Heart right ventricle (tissue), 16 donors: ENCODE measurements at places on chromosomes 2 and 18. TPM values are rescaled to one million over a fixed set of nuclear protein-coding genes. Genes with fewer than 3 reads are reported as not detected.

GRCh38 chr2:27587025-27587424, 4.2 kb downstream of the ZNF512 start:
- no peak overlapping the region for H3K27ac ChIP-seq
- no peaks in the 10 kb centered on the region for H3K36me3 ChIP-seq

Gene DUSP2
- total RNA-seq, result 4.0 TPM

- no peaks in the 10 kb centered on the region for H3K27me3 ChIP-seq
- no peaks in the 10 kb centered on the region for H3K36me3 ChIP-seq
Measured at GRCh38 chr2:180368881-180369280, 361.8 kb upstream of the CWC22 start.

Gene INSIG2
- 13.2 TPM for total RNA-seq

Gene LINC00305
- total RNA-seq, result not detected

Gene POTEE
- total RNA-seq, result not detected

Gene INPP5D
- 2.9 TPM for total RNA-seq

Gene IL37
- total RNA-seq, result not detected

Gene RFTN2
- total RNA-seq, result 1.2 TPM

Gene ABI2
- total RNA-seq, result 45.5 TPM

DNA sequence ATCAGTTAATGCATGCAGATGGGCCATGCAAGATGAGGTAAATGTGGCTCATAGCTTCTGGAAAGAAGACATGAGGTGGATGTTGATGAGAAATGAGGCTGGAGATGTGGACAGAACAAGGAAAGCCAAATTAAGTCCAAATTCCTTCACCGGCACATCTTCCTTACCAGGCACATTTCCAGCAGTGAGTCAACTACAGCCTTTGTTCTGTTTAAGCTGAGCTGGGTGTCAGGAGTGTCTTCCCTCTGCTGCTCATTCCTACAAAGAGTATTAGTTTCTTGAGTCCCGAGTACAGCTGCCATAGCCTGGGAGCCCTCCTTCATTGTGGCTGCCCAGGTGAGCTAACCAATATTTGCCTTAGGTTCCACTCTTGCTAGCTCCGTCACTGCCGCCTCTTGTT, 945.0 kb downstream of the SLC4A3 start:
- H3K4me3 ChIP-seq, result no peak overlapping the region
- no peak for DNase-seq
- H3K36me3 ChIP-seq, result no peaks in the 10 kb centered on the region
- no peaks in the 10 kb centered on the region for H3K27me3 ChIP-seq
- H3K27ac ChIP-seq, result no peak overlapping the region
- H3K4me1 ChIP-seq, result no peaks in the 10 kb centered on the region

DNA sequence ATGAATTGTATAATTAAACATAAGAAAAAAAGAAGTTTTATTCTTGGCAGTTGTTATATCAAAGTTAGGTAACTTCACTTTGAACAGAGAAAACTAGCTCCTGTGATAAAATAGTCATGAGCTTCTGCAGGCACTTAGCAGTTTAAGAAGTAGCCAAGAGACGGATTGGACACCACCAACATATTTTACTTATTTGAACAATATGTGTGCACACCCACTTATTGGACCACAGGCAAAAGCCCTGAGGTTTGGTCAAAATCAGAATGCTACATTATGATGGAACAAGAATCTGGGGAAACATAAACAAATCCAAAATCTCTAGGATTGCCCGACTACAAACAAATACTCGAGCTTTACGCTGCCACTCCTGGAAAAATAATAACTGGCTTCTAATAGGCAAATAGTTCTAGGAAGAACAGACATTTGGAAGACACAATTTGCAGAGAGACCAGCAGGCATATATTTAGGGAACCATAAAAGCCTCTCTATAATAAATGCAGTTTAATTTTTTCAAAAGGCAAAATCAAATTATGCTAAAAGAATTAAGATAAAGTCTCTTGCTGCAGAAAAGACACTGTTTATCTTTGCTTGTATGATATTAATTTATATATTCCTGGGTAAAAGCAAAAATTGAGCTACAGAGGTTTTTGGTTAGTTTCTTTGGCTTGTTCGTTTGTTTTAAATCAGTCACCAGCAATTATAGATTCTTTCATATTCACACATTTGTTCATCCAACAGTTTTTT, 117.9 kb downstream of the CDC42EP3 start:
- no peaks in the 10 kb centered on the region for H3K36me3 ChIP-seq
- no peaks in the 10 kb centered on the region for H3K27me3 ChIP-seq
- H3K4me1 ChIP-seq, result peaks cover 32% of the 10 kb centered on the region
- no peak for DNase-seq

Gene PLEK
- total RNA-seq, result 46.3 TPM

Gene MC5R
- total RNA-seq, result not detected

DNA sequence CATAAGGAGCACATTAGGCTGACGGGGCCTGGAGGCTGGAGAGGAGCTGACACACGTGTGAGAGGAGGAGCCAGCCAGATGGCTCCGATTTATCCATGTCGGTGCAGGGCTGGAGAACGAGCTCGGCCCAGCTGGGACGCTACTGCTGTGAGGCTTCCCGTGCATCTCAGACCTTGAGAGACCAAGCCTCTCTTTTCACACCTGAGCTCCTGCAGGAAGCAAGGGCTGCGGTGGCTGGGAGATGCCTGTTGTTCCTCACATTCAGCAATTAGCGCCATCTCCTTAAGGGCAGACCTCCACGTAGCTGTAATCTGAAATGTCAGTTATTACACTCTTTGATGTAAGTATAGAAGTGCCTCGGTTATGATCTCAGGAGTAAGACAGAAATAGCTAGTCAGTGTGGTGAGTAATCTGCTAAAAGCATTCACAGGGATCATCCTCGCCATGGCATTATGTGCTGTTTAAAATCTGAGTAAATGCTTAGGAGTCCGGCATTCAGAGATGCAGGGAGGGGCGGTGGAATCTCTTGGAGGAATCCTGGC, 107.9 kb downstream of the PRKCE start:
- H3K27me3 ChIP-seq, result no peaks in the 10 kb centered on the region
- H3K4me3 ChIP-seq, result no peak overlapping the region
- no peaks in the 10 kb centered on the region for H3K36me3 ChIP-seq
- H3K4me1 ChIP-seq, result peaks cover 8% of the 10 kb centered on the region
- peak overlapping the region; percentile 74 for H3K27ac ChIP-seq

GRCh38 chr2:48016225-48017019, 110.1 kb upstream of the FBXO11 start:
- no peak for DNase-seq
- H3K27ac ChIP-seq, result no peak overlapping the region
- no peaks in the 10 kb centered on the region for H3K27me3 ChIP-seq
- H3K36me3 ChIP-seq, result no peaks in the 10 kb centered on the region

GRCh38 chr2:164574931-164575330, 46.4 kb downstream of the GRB14 start:
- peaks cover under 1% of the 10 kb centered on the region for H3K4me1 ChIP-seq
- H3K27me3 ChIP-seq, result no peaks in the 10 kb centered on the region
- DNase-seq, result no peak
- H3K36me3 ChIP-seq, result no peaks in the 10 kb centered on the region

GRCh38 chr2:7513834-7514233, 596.6 kb downstream of the RNF144A start:
- no peak overlapping the region for H3K4me3 ChIP-seq
- no peak for DNase-seq
- H3K27me3 ChIP-seq, result no peaks in the 10 kb centered on the region
- no peak overlapping the region for H3K27ac ChIP-seq

GRCh38 chr2:15238028-15238427, 323.1 kb downstream of the NBAS start:
- H3K27me3 ChIP-seq, result no peaks in the 10 kb centered on the region
- no peaks in the 10 kb centered on the region for H3K4me1 ChIP-seq
- H3K36me3 ChIP-seq, result peaks cover 35% of the 10 kb centered on the region
- no peak overlapping the region for H3K4me3 ChIP-seq
- no peak for DNase-seq
- H3K27ac ChIP-seq, result no peak overlapping the region

GRCh38 chr2:160913323-160913722, 246.9 kb upstream of the TANK start:
- H3K27ac ChIP-seq, result no peak overlapping the region
- no peaks in the 10 kb centered on the region for H3K27me3 ChIP-seq
- H3K4me3 ChIP-seq, result no peak overlapping the region
- no peaks in the 10 kb centered on the region for H3K36me3 ChIP-seq
- peaks cover 16% of the 10 kb centered on the region for H3K4me1 ChIP-seq
- DNase-seq, result no peak

Gene MARCO
- 20.0 TPM for total RNA-seq

- peaks cover 20% of the 10 kb centered on the region for H3K27me3 ChIP-seq
- peak overlapping the region; percentile 63 for H3K4me3 ChIP-seq
- peak; percentile 40 for DNase-seq
- H3K27ac ChIP-seq, result peak overlapping the region; percentile 95
- H3K4me1 ChIP-seq, result peaks cover 49% of the 10 kb centered on the region
Measured at GRCh38 chr2:202034249-202035088, 814 bp downstream of the FZD7 start.

Gene UGT1A8
- not detected for total RNA-seq

GRCh38 chr2:200743042-200743676, 68.6 kb upstream of the BZW1 start:
- H3K4me3 ChIP-seq, result no peak overlapping the region
- H3K4me1 ChIP-seq, result peaks cover 34% of the 10 kb centered on the region
- no peak for DNase-seq
- H3K27ac ChIP-seq, result peak overlapping the region; percentile 73
- no peaks in the 10 kb centered on the region for H3K36me3 ChIP-seq
- H3K27me3 ChIP-seq, result no peaks in the 10 kb centered on the region

DNA sequence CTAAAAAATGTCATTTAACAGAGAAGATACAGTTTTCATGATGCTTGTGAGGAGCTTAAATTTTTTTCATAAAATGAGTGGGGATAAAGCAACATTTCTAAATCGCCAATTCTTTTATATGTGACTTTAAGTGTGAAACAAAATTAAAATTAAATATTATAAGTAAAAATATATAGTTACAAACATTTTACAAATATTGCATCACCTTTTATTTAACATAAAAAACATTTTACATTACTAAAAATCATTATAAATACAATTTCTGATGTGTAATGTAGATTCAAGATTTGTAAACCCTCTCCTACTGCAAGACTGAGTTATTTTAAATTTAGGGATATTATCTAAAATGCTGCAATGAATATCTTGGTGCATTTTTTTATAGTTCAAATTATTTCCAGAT, 44.4 kb upstream of the GATA6 start:
- H3K4me3 ChIP-seq, result no peak overlapping the region
- H3K36me3 ChIP-seq, result no peaks in the 10 kb centered on the region
- H3K27ac ChIP-seq, result no peak overlapping the region
- H3K4me1 ChIP-seq, result no peaks in the 10 kb centered on the region
- no peaks in the 10 kb centered on the region for H3K27me3 ChIP-seq

Gene SLC23A3
- total RNA-seq, result 0.30 TPM

- H3K4me1 ChIP-seq, result peaks cover 9% of the 10 kb centered on the region
- no peak overlapping the region for H3K27ac ChIP-seq
- H3K36me3 ChIP-seq, result no peaks in the 10 kb centered on the region
Measured at GRCh38 chr2:99485824-99486223, 4.0 kb downstream of the REV1 start.

Gene LIMS2
- 166 TPM for total RNA-seq

GRCh38 chr18:79620576-79621165, 58.9 kb upstream of the CTDP1 start:
- H3K27me3 ChIP-seq, result peaks cover 14% of the 10 kb centered on the region
- no peak for DNase-seq
- no peaks in the 10 kb centered on the region for H3K4me1 ChIP-seq
- H3K4me3 ChIP-seq, result no peak overlapping the region
- no peaks in the 10 kb centered on the region for H3K36me3 ChIP-seq

Gene PLB1
- 0.34 TPM for total RNA-seq

GRCh38 chr2:230891509-230891908, 26.8 kb downstream of the ITM2C start:
- H3K36me3 ChIP-seq, result no peaks in the 10 kb centered on the region
- no peak overlapping the region for H3K4me3 ChIP-seq
- no peak for DNase-seq
- peaks cover 14% of the 10 kb centered on the region for H3K27me3 ChIP-seq

Gene POTEF
- not detected for total RNA-seq

DNA sequence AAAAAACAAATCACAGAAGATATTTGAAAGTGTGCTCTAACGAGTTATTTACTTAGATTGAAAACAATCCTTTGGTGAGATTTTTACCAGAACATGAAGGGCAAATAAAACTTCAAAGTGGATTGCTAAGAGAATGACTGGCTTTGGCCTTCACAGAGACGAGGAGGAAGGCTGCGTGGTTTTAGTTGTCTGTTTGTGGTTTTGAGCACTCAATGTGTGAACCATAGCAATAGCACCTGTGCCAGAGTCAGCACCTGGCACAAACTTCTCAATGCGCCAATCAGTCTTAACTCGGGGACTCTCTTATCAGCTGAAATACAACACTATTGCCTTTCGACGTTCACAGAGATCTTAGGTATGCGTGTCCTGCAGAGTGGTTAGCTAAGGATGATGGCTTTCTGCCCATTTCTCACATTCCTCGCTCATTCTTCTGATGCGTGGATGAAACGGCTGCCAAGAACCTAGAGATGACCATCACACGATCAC, 70.0 kb downstream of the MBP start:
- peaks cover 6% of the 10 kb centered on the region for H3K4me1 ChIP-seq
- no peak overlapping the region for H3K27ac ChIP-seq
- no peak overlapping the region for H3K4me3 ChIP-seq
- H3K36me3 ChIP-seq, result no peaks in the 10 kb centered on the region
- no peaks in the 10 kb centered on the region for H3K27me3 ChIP-seq
- DNase-seq, result no peak

DNA sequence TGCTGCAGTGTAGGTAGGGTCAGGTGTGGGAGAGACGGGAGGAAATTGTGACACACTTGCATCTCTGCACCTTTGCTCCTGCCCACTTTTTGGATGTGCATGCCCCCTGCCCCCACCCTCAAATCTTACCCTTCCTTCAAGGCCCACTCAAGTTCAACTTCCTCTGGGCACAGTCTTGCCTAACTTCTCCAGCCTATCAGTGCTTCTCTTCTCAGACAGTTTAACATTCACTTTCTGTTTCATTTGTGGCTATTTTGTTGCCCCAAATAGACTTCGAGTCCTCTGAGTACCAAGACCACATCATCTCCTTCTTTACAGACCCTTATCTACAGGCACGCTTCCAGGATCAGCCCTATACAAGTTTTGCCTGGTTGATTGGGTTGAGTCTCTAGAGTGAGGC, 2.7 kb downstream of the ST8SIA5 start:
- peaks cover 36% of the 10 kb centered on the region for H3K27me3 ChIP-seq
- no peak overlapping the region for H3K27ac ChIP-seq
- DNase-seq, result no peak
- H3K4me3 ChIP-seq, result no peak overlapping the region
- H3K36me3 ChIP-seq, result no peaks in the 10 kb centered on the region

GRCh38 chr2:43370705-43371104, 144.3 kb upstream of the ZFP36L2 start:
- DNase-seq, result no peak
- H3K4me1 ChIP-seq, result peaks cover 53% of the 10 kb centered on the region
- H3K4me3 ChIP-seq, result no peak overlapping the region
- H3K27me3 ChIP-seq, result no peaks in the 10 kb centered on the region

- H3K4me1 ChIP-seq, result no peaks in the 10 kb centered on the region
- H3K4me3 ChIP-seq, result no peak overlapping the region
- H3K27me3 ChIP-seq, result peaks cover 5% of the 10 kb centered on the region
- DNase-seq, result no peak
Measured at GRCh38 chr2:128399256-128399655, 80.6 kb upstream of the HS6ST1 start.
